Mucosa of gallbladder (tissue), 1 donor: ENCODE measurements at places on chromosomes 1 and 21. TPM values are rescaled to one million over a fixed set of nuclear protein-coding genes. Genes with fewer than 3 reads are reported as not detected.

- DNase-seq: no peak
These were observed 16.3 kb downstream of the AGPAT3 start for GRCh38 chr21:43881283-43881682.

CA6 gene
- total RNA-seq: not detected

- DNase-seq: no peak
These were observed 34.0 kb upstream of the BCAR3 start for GRCh38 chr1:93715529-93716126.

GRCh38 chr1:234369784-234370183 lies 3.5 kb upstream of the COA6 start:
- DNase-seq: no peak

GRCh38 chr1:168498159-168498631 lies 45.6 kb downstream of the XCL2 start:
- peak; percentile 21 for DNase-seq
